Activated CD4-positive, alpha-beta T cell treated with anti-CD3 and anti-CD28 coated beads, Interleukin-2, Interleukin-4, amounts not matched to agents 100 ng/mL and 50 ng/mL, durations not matched to agents 16 hours and 8 hours (primary cell): ENCODE measurements at places on chromosomes 11 and 22.

- DNase-seq, result no peak
Measured at GRCh38 chr11:109073032-109073822, 348.8 kb upstream of the C11orf87 start.

- DNase-seq, result peak; percentile 39
Measured at GRCh38 chr11:72553706-72554105, 119.4 kb upstream of the CLPB start.

DNA sequence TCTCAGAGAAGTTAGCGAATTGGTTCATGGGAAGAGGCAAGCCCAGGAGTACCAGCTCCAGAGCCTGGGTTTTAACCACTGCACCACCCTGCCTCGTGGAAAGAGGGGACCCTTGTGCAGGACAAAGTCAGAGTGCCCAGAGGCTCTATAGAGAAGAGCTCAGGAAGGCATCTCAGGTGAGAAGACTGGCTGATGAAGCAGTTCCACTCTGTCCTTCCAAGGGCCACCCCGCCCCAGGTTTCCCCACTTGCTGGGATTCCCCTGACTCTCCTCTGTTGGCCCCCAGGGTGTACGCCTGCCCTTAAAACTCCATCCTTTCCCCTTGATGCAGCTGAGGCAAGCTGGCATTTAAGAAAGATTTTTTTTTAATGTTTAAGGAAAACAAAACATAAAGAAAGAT is 265.8 kb downstream of the BUD13 start:
- no peak for DNase-seq

DNA sequence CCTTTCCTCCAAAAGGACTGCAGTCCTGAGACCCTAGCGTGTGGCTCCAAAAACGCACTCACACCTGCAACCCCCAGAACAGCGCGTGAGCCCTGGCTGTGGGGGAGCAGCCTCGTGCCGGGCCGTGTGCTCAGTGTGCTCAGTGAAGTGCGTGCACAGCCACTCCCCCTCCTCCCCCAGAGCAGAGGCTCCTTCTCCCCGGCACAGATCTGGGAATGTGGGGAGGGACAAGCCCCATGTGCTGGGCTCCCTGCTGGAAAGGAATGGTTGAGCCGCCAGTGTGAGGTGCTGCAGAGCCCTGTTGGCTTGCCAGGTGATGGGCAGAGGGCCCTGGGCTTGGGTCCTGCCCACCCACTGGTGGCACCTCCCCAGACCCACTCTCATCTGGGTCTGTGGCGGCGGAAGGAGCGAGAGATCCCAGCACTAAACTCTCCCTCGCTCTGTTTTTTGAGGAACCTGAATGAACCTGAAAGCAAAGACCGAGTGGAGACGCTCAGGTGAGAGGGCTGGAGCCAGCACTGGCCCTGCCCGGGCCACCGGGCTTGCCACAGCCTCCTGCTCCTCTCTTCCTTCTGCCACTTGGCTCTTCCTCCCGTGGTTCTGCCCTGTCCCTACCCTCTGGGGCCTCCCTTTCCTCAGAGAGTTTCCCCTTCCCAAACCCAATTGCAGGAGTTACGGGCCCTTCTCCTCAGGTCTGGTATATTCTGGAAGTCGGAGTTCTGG is 9.0 kb downstream of the RCOR2 start:
- DNase-seq, result no peak

GRCh38 chr11:10758957-10759356 is 7.9 kb downstream of the CTR9 start:
- no peak for DNase-seq

DNA sequence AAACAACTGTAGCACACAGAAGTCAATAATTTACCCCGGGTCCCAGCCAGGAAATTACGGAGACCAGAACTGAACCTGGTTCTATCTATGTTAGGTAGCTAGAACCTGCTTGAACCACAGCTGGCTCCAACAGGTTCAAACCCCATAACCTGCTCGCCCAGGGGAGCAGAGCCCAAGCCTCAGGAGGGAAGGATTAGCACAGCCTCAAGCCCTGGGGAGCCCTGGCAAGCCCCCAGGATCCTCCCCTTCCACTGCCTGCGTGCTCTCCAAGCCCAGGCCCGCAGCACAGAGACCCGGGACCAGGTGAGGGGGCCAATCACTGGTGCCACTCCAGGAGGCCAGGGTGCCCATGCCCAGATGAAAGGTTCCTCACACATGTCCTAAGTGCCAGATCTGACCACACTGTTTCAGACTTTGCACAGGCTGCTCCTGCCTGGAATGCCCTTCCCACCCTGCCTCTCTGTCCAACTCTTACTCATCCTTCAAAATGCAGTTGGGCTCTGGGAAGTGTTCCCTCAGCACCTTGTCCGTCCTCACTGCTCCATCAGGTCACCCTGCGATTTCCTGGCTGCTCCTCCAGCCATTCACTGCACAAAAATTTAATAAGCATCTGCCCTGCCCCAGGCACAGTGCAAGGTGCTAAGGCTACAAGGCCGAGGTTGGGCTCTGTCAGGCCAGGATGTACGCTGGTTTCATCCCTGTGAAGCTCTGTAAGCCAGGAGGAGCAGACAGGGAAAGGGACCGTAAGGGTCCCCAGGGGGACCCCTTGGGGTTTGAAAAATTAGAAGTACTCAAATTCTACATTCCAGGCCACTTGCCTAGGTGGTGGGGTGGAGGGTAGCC is 32.2 kb downstream of the ARRB1 start:
- DNase-seq, result no peak

- no peak for DNase-seq
Measured at GRCh38 chr11:79039122-79039521, 401.7 kb downstream of the TENM4 start.

DNA sequence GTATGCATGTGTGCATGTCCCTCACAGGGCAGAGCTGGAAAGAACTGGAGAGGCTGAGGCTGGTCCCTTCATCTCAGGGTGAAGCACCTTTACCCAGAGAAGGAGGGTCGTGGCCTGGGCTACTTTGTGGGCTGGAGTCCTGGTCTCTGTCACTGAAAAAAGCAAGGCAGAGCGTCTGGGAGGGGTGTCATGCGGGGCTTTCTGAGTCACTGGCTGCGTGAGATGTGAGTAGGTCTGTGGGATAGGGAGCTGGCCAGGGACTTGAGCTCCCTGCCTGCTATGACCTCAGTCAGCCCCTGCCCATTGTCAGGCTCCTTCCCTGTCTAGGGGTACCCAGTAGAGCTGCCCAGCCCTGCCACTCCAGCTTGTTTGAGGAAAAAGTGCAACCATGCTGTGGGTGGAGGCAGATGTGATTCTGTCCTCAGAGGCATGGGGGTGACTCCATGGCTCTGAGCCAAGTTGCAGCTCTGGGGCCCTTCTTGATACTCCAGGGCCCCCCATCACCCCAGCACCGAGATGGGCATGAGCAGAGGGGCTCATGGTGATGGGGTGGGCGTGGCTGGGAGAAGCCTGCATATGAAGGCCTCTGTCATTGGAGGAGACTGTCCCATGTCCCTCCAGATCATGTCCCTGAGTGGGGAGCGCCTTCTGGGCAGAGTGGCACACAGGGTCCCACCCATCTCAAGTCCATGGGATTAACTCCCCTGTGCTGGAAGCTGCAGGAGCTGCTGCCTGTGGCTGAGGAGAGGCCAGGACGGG is 27.8 kb downstream of the KCNQ1 start:
- no peak for DNase-seq

DNA sequence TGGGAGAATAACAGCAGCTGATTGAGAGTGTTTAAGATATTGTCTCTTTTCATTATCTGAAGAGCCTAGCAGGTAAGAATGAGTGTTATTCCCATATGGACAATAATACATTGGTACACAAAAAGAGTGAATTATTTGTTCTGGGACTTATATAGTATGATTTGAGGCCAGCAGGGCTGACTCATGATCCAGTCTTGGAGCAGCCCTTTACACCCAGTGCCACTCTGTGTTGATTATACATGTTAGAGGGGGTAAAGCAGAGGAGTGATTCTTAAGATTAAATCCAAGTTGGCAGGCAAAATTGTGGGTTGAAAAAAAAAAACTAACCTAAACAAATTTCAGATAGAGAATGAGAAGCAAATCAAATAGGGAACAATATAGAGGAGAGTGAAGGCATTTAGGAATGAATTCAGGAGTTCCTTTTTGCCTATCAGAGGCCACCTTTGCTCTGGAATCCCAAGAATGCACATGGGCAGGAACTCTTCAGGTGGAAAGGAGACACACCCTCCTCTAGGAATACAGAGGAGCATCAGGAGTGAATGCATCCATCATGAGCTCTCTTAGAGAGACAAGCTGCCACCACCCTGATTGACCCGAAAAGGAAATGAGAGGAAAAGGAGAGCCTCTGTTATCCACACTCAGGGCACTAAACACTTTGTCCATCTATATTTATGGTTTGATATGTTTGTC is 19.2 kb upstream of the MRGPRX1 start:
- no peak for DNase-seq

DNA sequence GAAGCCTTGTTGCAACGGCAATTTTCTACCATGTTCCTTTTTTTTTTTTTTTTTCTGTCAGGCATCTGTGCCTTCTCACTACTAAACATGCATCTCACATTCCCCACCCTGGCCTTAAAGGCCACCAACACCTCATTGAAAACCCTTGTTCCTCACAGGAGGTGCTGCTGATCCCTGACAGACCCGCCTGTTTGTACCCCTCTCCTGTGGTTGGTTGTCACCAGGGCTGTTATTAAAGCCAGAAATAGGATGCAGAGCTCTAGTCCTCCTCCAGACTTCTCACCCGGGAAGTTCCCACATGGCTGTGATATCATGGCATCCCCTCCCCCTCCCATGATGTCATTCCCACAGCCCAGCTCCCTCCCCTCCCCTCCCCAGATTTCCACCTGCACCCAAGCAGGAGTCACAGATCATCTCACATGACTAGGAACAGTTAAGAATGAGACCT is 302.8 kb upstream of the NCAM1 start:
- no peak for DNase-seq

- DNase-seq, result no peak
Measured at GRCh38 chr11:134398644-134399292, 13.3 kb downstream of the B3GAT1 start.

DNA sequence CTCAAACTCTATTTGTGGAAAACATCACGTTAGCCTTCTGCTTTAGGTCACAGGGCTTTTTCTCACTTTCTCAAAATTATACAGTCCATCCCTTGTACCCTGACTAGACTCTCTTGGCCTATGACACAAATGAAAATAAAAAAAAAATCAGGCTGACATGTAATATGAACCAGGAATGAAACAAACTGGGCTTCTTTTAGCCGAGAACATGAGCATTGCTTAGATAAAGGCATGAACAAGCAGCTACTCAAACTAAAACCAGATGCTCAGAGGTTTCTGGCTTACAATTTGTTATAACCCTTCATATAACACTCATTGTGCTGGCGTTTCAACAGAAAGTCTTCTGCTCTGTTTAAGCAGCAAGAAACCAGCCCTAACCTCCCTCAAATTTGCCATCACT is 265.5 kb upstream of the NARS2 start:
- DNase-seq, result no peak

DNA sequence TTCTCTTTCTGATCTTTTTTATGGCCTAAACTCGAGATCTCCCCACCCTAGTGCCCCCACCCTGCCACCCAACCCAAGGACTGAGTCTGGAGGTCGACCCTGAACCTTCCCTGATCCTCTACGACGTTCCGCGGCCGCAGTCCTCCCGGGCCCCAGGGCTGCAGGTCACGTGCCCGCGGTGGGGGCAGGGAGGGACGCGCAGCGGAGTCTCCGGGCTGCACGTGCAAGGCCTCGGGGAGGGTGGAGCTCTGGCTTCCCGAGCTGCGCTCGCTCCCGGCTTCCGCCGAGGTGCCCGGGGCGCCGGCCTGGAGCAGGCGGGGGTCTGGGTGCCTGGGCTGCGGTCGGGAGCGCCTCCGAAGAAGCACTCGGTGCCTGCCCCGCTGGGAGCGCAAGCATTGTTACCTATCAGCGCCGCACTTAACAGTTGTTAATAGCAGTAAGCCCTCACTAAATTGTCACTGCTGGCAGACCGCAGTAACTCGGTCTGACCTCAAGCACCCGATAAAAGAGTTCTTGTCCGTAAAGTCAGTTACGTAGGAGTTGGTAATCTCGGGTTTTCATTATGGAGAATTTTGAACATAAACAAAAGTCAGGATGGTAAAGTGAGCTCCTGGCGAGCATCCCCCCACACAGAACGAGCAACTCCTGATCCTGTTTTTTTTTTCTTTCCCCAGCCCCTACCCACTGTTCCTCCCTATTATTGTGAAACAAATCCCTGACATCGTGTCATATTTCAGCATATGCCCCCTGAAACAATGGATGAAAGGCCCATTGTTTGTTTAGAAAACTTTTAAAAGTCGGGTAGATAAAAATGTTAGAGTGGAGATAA is 69.7 kb upstream of the EP300 start:
- DNase-seq, result peak; percentile 87

DNA sequence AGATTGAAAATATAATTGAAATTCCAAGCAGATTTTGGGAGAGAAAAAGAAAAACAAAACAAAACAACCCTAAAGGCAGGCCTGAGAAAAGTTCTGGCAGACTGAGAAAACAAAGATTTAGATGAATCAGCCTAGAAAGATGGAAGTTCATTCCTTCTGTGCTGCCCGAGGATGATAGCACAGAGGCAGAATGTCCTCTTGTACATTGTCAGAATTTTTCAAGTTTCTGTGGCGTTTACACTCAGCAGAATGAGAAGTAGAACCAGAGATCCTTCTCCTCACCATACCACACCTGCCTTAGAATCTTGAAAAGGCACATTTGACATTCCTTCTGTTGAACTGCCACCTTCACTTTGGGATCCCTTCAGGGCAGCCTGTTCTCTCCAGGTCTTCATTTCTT is 62.5 kb upstream of the IZUMO1R start:
- no peak for DNase-seq

DNA sequence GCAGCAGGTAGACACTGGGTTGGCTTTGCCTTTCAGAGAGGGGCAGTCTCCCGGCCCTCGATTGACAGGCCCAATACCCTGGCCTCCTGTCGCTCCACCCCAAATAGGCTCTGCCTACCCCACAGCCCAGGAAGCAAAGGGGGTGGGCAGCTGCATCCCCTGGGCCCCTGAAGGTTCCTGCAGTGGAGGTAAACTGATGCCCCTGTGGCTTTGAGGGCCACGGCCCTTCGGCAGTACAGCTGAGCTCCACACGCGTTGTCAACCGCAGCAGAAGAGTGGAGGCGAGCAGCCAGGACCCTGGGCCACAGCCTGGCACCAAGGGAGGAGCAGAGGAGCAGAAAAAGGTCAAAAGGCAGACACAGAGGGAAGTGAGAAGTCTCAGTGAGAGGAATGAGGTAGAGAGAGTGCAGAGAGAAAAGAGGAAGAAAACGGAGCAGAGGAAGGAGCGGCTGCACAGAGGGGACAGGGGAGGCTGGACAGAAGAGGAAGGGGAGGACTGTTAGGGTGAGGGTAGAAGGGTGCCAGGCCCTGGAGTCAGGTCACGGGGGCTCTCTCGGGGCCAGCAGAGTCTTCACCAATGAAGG is 64.0 kb downstream of the SLC22A12 start:
- no peak for DNase-seq

- no peak for DNase-seq
Measured at GRCh38 chr11:70741085-70741484, 342.8 kb downstream of the CTTN start.

DNA sequence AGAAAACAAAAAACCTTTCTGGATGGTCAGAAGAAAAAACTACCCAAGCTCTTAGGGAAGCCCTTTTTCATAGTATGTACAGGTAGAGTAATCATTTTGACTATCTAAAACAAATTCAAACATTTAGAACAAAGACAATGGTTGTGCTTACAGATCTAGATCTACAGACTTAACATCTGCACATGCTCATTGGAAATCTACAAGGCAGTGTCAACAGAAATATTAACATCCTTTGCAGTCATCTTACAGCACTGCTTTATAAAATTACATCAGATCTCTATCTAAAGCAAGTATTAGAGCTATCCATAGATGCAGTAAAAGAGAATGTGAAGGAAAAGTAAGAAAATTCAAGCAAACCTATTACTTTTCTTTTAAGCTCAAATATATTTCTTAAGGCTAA is 110.3 kb downstream of the CADM1 start:
- DNase-seq, result no peak

GRCh38 chr22:29994027-29994715 is 86.1 kb upstream of the HORMAD2 start:
- no peak for DNase-seq
